ENCODE measurements at places on chromosomes 3 and 15. TPM values are rescaled to one million over a fixed set of nuclear protein-coding genes. Genes with fewer than 3 reads are reported as not detected.

DNA sequence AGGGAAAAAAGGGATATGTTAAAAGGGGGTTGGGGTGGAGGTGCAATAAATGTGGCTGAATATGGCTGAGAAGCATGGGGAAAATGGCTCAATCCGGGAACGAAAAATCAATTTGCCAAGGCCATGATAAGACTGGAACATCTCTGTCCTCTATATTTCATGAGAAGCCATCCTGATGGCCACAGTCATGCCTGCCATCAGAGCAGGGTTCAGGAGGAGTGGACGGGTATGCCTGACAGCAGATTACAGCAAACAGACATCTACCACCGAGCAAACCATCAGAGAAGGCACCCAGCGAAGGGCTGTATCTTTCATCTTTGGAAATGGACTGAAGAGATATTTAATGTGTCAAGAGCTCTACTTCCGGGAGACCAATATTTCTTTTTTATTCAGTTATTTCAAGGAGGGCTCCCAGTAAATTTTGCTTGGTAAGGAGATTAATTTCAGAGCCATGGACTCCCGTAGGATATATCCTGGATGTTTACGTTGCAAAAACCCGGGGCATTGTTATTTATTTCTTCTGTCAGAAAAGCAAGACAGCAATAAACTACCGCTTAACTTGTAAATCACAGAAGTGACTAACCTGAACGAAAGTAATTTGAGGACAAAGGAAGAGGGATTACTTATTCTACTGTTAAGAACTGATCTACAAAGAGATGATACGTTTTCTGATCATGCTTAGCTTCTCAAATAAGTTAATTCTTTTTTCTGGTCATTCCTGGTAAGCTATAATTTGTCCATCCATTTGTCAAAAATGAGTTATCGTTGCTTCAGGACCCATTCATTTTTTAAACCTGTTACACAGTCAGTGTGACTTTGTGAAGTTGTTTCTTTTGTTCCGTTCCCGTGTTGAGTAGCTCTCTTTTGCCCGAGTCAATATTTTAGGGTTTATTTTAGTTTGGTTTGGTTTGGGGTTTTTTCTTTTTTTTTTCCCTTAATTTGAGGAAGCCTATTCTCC is 80.6 kb upstream of the CHD2 start:
- peaks cover 34% of the 10 kb centered on the region for H3K4me1 ChIP-seq
- peak overlapping the region; percentile 39 for H3K4me3 ChIP-seq
- H3K27me3 ChIP-seq: no peaks in the 10 kb centered on the region
- H3K36me3 ChIP-seq: no peaks in the 10 kb centered on the region
- H3K27ac ChIP-seq: peak overlapping the region; percentile 77
- DNase-seq: no peak

- no peaks in the 10 kb centered on the region for H3K4me1 ChIP-seq
- H3K4me3 ChIP-seq: no peak overlapping the region
- H3K36me3 ChIP-seq: no peaks in the 10 kb centered on the region
- DNase-seq: no peak
Measured at GRCh38 chr3:66665021-66665695, 164.3 kb upstream of the LRIG1 start.

DNA sequence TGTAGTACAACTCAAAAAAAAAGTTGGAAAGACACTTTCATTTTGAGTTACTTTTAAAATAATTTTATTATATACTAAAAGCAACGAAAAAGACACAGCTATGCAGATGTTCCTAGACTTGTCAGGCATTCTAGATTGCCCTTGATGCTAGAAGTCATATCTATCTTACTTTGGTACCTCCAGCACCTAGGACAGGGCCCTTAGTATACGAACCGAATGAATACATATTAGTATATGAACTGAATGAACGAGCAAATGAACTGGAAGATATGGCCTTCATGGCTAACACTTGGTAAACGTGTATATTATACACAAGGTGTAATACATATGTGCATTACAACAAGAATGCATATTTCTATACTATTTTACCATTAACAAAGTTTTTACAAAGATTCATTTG is 24.1 kb downstream of the ATP13A5 start:
- H3K4me3 ChIP-seq: no peak overlapping the region
- H3K27me3 ChIP-seq: no peaks in the 10 kb centered on the region
- DNase-seq: no peak
- no peak overlapping the region for H3K27ac ChIP-seq

DNA sequence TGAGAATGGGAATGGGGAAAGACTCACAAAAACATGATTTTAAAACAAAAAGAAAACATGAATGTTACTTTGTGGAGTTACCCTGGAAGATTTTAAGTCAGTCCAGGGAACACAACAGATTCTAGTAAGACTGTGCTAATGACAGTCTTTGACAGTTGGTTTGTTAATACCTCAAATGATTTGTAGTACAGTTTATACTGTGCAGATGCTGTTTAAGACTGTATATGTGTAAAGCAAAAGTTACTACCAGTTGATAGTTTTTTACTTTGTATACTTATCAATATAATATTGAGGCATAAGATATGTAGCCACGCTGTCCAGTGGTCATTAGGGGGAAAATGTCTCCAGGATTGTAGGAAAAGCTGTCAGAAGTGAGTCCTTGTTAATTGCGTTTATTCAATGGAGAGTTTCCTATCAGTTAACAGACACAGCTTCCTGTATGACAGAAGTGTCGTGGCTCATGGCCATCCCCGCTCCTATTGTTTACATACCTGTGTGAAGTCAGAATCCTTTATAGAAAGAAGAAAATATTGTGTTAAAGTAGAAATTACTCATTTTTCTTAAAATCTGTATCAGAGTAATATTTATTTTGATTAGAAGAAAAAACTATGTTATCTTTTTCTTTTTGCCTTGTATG is 36.0 kb downstream of the NKIRAS1 start:
- no peak for DNase-seq
- H3K4me3 ChIP-seq: no peak overlapping the region
- H3K27ac ChIP-seq: no peak overlapping the region
- no peaks in the 10 kb centered on the region for H3K36me3 ChIP-seq

DNA sequence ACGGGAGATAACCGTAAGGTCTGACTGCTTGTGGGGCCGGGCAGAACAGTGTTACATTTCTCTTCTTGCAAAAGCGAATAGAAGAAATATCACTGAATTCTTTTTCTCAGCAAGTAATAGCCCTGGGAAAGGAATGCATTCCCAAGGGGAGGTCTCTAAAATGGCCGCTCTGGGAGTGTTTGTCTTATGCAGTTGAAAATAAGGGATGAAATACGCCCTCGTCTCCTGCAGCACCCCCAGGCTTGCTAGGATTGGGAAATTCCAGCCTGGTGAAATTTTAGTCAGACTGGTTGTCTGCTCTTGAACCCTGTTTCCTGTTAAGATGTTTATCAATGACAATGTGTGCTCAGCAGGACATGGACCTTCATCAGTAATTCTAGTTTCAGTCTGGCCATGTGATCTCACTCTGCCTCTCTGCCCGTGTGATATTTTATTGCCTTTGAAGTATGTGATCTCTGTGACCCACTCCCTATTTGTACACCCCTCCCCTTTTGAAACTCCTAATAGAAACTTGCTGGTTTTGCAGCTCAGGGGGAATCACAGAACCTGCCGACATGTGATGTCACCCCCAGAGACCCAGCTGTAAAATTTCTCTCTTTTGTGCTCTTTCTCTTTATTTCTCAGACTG is 715.6 kb downstream of the ROBO1 start:
- no peak overlapping the region for H3K27ac ChIP-seq
- no peaks in the 10 kb centered on the region for H3K36me3 ChIP-seq
- H3K27me3 ChIP-seq: no peaks in the 10 kb centered on the region
- no peak for DNase-seq

- H3K36me3 ChIP-seq: no peaks in the 10 kb centered on the region
- peaks cover 19% of the 10 kb centered on the region for H3K4me1 ChIP-seq
- no peaks in the 10 kb centered on the region for H3K27me3 ChIP-seq
- DNase-seq: peak; percentile 83
- peak overlapping the region; percentile 11 for H3K4me3 ChIP-seq
Measured at GRCh38 chr3:194296454-194297263, 54.5 kb downstream of the CPN2 start.

GRCh38 chr3:88810455-88810854 is 297.0 kb upstream of the EPHA3 start:
- H3K4me3 ChIP-seq: no peak overlapping the region
- no peak overlapping the region for H3K27ac ChIP-seq
- no peaks in the 10 kb centered on the region for H3K4me1 ChIP-seq
- DNase-seq: no peak

- no peak overlapping the region for H3K4me3 ChIP-seq
- peak; percentile 83 for DNase-seq
- peaks cover 9% of the 10 kb centered on the region for H3K4me1 ChIP-seq
- no peak overlapping the region for H3K27ac ChIP-seq
- H3K36me3 ChIP-seq: no peaks in the 10 kb centered on the region
Measured at GRCh38 chr3:46078712-46079400, 51.6 kb upstream of the XCR1 start.

DNA sequence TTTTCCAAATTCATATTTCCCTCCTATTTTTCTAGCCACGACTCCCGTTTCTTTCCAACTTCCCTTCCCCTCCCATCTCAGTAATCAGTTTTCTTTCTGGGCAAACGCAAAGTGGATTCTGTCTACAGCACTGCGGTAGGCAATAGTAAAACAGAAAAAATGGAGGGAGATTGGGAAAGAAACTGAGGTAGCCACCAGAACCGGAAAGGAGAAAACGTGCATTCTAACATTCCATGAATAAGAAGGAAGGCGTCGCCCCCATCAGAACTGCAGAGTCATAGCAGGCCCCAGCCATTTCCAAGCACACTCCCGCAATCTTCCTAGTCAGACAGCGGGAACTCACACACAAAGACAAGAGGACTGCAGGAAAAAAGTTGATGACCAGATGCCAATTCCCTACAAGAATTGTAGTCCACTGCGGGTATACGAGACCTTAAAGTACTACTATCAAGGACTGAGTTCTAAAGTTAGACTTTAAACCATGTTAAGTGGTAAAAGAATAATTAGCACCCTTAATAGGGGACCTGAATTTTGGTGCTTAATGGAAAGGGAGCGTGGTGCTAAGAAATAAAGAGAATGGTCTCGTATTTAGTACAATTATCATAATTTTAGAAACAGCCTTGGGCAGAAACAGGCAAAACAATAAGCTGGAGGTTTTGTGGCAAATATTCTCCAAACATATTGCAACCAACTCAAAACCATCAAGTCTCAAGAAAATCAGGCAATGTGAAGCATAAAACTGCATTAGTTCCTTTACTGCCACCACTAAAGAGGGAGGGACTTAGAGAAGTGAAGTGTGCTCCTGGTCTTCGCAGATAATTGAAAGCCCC is 1.4 kb downstream of the PFN2 start:
- H3K4me1 ChIP-seq: peaks cover 20% of the 10 kb centered on the region
- peak overlapping the region; percentile 88 for H3K4me3 ChIP-seq
- DNase-seq: no peak
- H3K27ac ChIP-seq: no peak overlapping the region
- H3K36me3 ChIP-seq: no peaks in the 10 kb centered on the region

The CGNL1 gene
- 0.73 TPM for total RNA-seq

DNA sequence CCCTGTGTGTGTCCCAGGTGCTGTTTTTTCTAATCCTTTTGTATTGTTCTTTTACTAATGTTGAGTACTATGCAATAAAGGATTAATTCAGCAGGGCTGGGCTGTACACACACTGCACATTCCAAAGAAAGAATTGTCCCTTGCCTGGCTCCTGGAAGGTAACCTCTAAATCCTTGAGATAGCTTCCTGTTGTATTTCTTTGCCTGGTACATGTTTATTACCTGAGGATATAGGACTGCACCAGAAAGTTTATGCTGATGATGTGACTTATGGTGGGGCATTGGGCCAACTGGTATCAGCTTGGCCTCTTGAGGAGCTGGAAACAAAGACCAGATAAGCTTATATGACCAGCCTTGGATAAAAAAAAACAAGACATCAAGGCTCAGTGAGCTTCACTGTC is 26.6 kb upstream of the FAN1 start:
- H3K4me3 ChIP-seq: no peak overlapping the region
- no peak for DNase-seq
- H3K36me3 ChIP-seq: no peaks in the 10 kb centered on the region
- H3K4me1 ChIP-seq: no peaks in the 10 kb centered on the region

All from spleen (tissue), 13 donors.